Gastrocnemius medialis (tissue), 4 donors: ENCODE measurements at places on chromosomes 3 and 15. TPM values are rescaled to one million over a fixed set of nuclear protein-coding genes. Genes with fewer than 3 reads are reported as not detected.

The PCYT1A gene
- total RNA-seq: 93.1 TPM

The CYP1A2 gene
- not detected for total RNA-seq

The IL5RA gene
- total RNA-seq: not detected

The PLA1A gene
- 2.1 TPM for total RNA-seq

The LOXL1 gene
- total RNA-seq: 6.4 TPM

The KLF15 gene
- 94.5 TPM for total RNA-seq

DNA sequence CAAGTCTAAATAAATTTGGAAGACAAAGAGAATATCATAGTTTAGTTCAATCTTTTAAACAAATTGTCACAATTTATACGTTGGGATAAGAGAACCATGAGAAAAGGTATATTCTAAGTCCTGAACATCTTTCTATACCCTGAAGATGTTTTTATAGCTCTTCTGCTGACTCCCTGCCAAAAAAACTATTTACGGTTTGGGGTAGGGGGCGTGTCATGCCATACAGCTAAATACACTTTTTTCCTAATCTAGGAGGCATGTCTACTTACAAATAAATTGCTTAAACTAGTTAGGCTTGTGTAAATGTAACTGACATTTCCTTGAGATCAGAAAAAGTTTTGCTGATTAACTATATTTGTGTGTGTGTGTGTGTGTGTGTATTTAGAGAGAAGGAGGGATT, 163.3 kb downstream of the PGPEP1L start:
- no peaks in the 10 kb centered on the region for H3K4me1 ChIP-seq
- no peaks in the 10 kb centered on the region for H3K27me3 ChIP-seq
- no peaks in the 10 kb centered on the region for H3K36me3 ChIP-seq
- no peak overlapping the region for H3K4me3 ChIP-seq
- no peak overlapping the region for H3K27ac ChIP-seq

- H3K27me3 ChIP-seq: no peaks in the 10 kb centered on the region
- H3K27ac ChIP-seq: peak overlapping the region; percentile 93
- H3K4me1 ChIP-seq: peaks cover 63% of the 10 kb centered on the region
- H3K36me3 ChIP-seq: no peaks in the 10 kb centered on the region
- no peak for DNase-seq
Observed at GRCh38 chr3:125591116-125591760, 4.1 kb downstream of the OSBPL11 start.

GRCh38 chr3:193865896-193866480, 270.0 kb upstream of the HES1 start:
- H3K27ac ChIP-seq: no peak overlapping the region
- no peak overlapping the region for H3K4me3 ChIP-seq
- peaks cover 6% of the 10 kb centered on the region for H3K4me1 ChIP-seq
- no peaks in the 10 kb centered on the region for H3K36me3 ChIP-seq
- no peaks in the 10 kb centered on the region for H3K27me3 ChIP-seq
- no peak for DNase-seq

- H3K27ac ChIP-seq: no peak overlapping the region
- H3K4me1 ChIP-seq: no peaks in the 10 kb centered on the region
- no peak for DNase-seq
- no peak overlapping the region for H3K4me3 ChIP-seq
- H3K27me3 ChIP-seq: no peaks in the 10 kb centered on the region
Observed at GRCh38 chr3:153967260-153967659, 153.9 kb upstream of the ARHGEF26 start.

DNA sequence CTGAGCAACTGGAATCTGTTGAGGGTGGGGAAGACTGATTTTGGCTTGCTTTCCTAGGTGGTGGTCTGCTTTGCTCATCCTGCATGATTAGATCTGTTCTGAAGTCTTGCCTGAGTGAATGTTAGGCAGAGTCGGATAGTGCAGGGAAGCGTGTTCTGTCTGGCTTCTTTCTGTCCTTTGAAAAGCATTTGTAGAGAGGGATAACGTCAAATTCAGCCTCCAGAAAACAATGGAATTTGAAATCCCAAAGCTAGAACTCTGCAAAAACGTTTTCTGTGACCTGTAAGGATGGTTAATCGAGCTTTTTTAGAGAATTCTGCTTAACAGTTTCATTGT, 1.4 kb downstream of the GLCE start:
- no peaks in the 10 kb centered on the region for H3K36me3 ChIP-seq
- H3K27ac ChIP-seq: no peak overlapping the region
- peak overlapping the region; percentile 95 for H3K4me3 ChIP-seq
- no peaks in the 10 kb centered on the region for H3K27me3 ChIP-seq

DNA sequence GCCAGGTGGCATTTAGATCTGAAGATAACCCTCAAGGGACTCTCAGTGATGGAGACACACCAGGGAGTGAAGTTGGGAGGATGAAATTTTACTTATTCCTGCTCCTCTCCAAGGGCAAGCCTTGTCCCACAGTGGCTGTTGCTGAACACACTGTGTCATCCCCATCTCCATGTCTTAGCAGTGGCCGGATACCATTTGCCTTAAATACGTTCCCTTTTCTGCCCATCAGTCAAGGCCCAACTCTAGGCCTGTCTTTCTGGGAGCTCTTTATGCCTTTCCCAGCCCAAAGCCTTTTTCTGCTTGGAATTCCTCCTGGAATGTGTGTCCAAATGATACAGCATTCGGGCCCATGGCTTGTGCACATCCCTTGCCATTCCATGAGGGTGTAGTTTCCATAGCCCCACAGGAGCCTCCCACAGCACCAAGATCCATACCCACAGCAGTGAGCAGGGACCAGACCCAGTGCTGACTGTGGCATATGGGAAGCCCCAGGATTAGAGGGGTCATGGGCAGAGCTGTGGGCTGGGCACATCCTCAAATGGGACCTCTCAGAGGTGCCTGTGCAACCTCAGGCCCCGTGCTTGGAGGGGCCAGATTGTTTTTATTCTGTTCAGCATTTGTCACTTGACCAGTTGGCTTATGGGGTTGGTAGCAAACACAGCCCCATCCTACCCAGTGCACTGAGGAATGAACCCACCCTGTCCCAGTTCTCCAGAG, 63.7 kb upstream of the PRR23C start:
- H3K36me3 ChIP-seq: no peaks in the 10 kb centered on the region
- no peak overlapping the region for H3K27ac ChIP-seq
- H3K4me1 ChIP-seq: no peaks in the 10 kb centered on the region

DNA sequence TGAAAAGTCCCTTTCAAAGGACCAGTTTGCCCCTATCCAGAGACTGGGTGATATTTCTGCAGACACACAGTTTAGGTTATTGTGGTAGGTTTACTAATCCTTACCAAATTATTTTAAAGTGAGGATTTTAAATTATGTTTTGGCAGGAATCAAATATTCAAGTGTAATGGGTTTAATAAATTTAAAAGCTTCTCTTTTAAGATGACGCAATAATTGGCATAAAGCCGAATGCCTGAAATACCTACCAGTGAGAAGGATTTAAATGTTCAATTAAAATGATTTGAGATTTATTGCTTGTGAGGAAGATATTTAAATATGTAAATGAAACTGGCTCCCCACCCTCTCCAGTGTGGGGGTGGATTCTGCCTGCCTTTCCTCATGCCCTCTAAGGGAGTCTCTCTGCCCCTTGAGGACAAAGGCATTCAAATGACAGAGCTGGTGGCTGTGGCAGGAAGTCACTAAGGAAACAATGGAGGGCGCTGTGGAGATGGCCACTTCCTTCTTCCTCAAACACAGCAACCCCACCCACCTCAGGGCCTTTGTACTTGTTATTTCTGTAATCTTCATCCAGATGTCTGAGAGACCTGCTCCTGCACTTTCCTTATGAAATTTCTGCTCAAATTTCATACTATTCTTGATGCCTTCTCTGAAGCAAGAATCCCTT, 131.7 kb downstream of the TNIK start:
- H3K27ac ChIP-seq: peak overlapping the region; percentile 91
- no peak overlapping the region for H3K4me3 ChIP-seq
- no peaks in the 10 kb centered on the region for H3K36me3 ChIP-seq
- H3K27me3 ChIP-seq: no peaks in the 10 kb centered on the region
- H3K4me1 ChIP-seq: peaks cover 69% of the 10 kb centered on the region

DNA sequence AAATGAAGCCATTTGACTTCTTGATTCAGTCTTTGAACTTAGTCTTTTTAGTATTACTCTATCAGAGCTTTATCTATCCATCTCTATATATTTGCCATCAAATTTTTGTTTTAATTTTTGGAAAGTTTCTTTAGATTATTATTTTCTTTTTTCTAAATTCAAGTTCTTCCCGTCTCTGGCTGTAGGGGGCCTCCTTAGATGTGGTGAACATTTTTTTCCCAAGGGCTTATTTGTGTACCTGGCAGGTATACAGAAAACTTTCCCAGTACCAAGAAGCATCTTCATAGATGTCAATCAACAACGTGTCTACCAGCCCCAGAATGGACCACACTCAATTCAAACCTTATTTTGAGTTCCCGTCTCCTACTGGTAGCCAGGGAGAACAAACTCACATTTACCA, 486.8 kb upstream of the CNTN4 start:
- no peaks in the 10 kb centered on the region for H3K4me1 ChIP-seq
- no peak overlapping the region for H3K4me3 ChIP-seq

- DNase-seq: no peak
- H3K4me3 ChIP-seq: no peak overlapping the region
Observed at GRCh38 chr15:47620960-47621681, 96.2 kb upstream of the SEMA6D start.

DNA sequence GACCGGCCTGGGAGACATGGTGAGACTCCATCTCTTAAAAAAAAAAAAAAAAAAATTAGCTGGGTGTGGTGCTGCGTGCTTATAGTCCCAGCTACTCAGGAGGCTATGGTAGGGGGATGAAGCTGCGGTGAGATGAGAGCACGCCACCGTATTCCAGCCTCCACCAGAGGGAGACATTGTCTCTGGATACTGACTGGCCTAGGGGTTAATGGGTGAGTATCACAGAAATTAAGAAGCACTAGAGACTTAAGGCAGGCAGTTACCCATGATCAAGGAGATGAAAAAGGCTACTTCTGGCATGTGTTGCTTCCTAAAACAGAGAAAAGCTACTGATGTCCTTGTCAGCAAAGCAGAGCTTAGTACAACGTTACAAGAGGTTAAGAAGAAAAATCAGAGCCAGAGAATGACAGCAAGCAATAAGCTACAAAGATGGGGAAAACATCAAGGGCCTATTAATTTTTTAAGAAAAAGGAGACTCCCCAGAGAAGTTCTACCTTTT, 8.6 kb downstream of the TFRC start:
- H3K4me1 ChIP-seq: peaks cover 10% of the 10 kb centered on the region
- no peak overlapping the region for H3K27ac ChIP-seq
- H3K36me3 ChIP-seq: no peaks in the 10 kb centered on the region
- no peaks in the 10 kb centered on the region for H3K27me3 ChIP-seq

GRCh38 chr15:99620178-99620577, 54.4 kb downstream of the MEF2A start:
- no peaks in the 10 kb centered on the region for H3K27me3 ChIP-seq
- H3K4me3 ChIP-seq: no peak overlapping the region
- H3K36me3 ChIP-seq: no peaks in the 10 kb centered on the region
- DNase-seq: no peak
- H3K27ac ChIP-seq: peak overlapping the region; percentile 66
- peaks cover 71% of the 10 kb centered on the region for H3K4me1 ChIP-seq

DNA sequence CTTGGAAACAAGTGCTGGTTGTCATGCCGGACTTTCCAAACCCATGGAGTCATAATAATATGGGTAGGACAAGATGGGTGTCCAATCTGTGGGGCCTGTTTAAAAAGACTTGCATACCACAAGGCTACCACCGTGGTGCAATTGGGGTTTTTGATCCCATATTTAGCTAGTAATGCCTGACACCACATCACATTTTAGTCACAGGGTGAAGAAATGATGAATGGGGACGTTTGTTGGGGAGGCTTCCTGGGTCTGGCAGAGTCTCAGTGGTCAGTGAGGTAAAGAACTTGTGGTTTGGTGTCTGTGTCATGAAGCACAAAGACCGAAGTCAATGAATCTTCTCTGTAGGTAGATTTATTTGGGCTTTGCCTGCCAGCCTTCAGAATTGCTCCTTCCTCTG, 31.0 kb downstream of the P3H2 start:
- no peak overlapping the region for H3K4me3 ChIP-seq
- no peaks in the 10 kb centered on the region for H3K27me3 ChIP-seq
- no peak overlapping the region for H3K27ac ChIP-seq

DNA sequence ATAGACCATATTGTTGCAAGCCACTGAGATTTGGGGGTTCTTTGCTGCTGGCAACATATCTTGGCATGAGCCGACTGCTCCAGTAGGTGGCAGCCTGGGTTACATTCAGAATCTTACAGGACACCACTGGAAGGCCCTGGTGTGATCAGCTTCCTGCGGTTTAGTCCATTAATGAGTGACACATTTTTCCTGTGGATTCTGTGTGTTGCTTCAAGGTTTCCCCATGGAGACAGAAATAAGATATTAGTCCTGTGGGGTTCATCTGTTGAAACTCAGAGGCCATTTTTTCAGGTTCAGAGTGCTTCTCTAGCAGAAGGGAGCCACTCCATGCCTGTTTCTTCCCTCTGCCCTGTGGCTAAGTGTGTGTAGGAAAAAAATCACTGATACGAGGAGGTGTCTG, 116.2 kb downstream of the MFSD1 start:
- no peaks in the 10 kb centered on the region for H3K36me3 ChIP-seq
- H3K4me3 ChIP-seq: no peak overlapping the region
- no peak overlapping the region for H3K27ac ChIP-seq
- H3K4me1 ChIP-seq: no peaks in the 10 kb centered on the region
- no peak for DNase-seq

GRCh38 chr15:45376967-45377608, 1.3 kb downstream of the GATM start:
- peaks cover 31% of the 10 kb centered on the region for H3K4me1 ChIP-seq
- no peaks in the 10 kb centered on the region for H3K27me3 ChIP-seq
- no peaks in the 10 kb centered on the region for H3K36me3 ChIP-seq
- no peak for DNase-seq
- peak overlapping the region; percentile 72 for H3K4me3 ChIP-seq

DNA sequence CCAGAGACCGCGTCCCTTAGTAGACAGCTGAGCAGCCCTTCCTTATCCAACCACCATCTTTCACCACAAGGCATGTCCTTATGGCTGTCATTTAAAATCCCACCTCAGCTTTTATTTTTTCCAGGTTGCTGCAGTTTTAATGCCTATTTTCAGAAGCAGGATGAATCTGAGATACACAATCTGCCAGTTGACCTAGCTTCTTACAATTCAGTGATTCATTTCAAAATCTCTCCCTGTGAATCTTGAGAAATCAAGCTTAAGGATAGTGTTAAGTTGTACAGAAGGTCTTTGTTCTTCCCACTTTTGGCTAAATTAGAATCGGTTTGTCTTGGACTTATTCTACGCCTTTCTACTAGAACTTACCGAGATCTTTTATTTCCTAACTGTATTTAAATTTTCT, 522.3 kb upstream of the CFAP20DC start:
- H3K4me3 ChIP-seq: no peak overlapping the region
- no peaks in the 10 kb centered on the region for H3K4me1 ChIP-seq
- no peak for DNase-seq
- no peaks in the 10 kb centered on the region for H3K36me3 ChIP-seq
- no peak overlapping the region for H3K27ac ChIP-seq

DNA sequence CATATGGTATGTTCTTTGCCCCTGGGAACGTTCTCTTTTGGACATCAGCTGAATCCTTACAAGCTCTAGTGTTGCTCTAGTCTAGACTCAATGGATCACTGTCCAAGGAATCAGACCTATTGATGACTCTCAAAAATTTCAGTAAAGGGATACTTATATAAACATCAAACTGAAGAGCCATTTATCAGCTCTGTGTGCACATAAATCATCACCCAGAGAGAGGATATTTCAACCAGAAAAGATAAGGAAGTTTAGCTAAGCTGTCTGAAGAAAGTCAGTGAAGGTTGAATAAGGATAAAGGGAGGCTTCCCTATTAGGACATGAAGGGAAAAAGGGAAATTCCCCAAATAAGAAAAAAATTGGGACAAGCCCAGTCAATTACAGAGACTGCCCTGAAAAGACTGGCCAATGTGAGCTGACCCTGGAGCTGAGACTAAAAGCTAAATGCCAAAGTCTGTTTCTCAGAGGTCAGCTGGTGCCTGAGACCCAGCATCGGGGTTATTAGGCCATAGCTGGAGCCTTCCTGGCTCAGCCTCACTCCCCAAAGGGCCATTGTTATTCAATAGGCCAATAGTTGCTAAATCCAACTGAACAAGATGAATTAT, 424.1 kb upstream of the THBS1 start:
- peak; percentile 63 for DNase-seq
- H3K4me3 ChIP-seq: no peak overlapping the region
- peak overlapping the region; percentile 59 for H3K27ac ChIP-seq
- no peaks in the 10 kb centered on the region for H3K36me3 ChIP-seq
